RWPE1 (cell line): ENCODE measurements at places on chromosomes 11 and 22.

DNA sequence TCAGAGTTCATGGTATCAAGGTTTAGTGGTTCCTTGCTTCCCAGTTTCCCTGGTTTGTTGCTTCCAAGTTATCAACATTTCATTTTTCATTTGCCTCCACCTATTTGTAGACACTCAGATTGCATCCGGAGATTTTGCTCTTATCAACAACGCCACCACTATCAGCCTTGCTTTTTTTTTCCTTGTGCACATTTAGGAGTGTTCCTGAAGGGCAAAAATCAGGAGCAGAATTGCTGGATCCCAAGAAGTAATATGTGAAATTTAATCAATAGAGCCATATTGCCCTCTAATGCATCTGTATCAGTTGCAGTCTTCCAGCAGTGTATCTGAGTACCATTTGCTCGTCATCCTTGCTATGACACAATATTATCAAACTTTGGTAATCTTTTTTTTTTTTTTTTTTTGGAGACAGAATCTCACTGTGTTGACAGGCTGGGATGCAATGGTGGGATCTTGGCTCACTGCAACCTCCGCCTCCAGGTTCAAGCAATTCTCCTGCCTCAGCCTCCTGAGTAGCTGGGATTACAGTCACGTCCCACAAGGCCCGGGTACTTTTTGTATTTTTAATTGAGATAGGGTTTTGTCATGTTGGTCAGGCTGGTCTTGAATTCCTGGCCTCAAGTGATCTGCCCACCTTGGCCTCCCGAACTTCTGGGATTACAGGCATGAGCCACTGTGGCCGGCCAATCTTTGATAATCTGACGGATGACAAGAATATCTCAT is 42.1 kb upstream of the SEPTIN5 start:
- DNase-seq = no peak

DNA sequence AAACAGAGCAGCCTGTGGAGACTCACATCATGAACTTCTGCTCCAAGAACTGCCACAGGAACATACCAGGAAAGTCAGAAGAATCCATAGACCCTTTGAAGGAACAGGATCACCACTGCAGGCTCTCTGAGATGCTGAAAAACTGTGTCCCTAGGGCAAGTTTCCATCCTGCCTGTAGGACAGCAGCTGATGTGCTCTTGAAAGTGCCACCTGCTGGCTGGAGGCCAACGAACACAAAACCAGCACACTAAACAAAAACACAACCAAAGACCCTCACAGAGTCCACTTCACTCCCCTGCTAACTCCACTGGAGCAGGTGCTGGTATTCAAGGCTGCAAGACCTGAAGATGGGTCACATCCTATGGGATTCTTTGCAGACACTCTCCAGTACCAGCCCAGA is 12.0 kb upstream of the NXPE1 start:
- DNase-seq = no peak

DNA sequence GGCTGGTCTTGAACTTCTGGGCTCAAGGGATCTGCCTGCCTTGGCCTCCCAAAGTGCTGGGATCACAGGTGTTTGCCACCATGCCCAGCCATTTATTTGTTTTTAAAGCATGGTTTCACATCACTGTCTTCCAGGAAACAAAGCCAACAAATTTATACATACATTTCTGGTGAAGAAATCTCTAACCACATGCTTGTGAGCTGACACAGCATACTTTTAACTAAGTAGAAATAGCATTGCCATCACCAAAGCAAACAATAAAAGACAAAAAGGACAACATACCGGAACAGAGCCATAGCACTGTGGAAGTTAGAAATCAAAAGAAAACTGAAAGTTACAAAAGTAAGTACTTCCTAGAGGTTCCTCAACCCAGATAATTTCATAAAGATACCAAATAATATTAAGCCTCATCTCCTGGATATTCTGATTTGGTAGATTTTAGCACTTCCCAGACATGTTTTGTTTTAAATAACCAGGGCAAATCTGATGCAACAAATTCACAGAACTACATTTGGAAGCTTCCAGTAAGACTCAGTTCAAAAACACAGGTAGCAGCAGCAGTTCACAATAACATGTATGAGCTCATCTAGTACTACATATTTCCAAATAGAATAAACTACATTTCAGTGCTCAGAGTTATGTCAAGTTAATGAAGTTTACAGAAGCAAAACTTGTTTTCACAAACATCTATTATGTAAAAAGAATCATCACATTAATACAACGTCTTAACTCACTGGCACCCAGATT is 70.6 kb downstream of the RRAS2 start:
- DNase-seq = no peak

DNA sequence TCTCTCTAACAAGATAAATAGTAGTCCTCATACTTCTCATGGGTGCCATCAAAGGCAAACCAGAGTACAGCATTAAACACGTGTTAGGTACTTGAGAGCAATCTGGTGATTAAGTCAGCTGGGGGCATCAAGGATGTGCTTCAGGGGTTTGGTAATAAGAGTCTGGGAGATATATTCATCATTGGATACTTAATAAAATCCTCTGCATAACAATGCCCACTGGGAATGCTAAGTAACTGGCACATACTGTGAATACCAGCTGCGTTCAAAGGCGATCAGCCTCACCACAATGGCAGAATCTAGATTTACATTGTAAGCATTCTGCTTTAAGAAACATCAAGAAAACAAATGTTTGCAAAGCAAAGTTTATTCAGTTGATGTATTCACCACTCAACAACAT is 268.6 kb upstream of the PITPNB start:
- DNase-seq = no peak

DNA sequence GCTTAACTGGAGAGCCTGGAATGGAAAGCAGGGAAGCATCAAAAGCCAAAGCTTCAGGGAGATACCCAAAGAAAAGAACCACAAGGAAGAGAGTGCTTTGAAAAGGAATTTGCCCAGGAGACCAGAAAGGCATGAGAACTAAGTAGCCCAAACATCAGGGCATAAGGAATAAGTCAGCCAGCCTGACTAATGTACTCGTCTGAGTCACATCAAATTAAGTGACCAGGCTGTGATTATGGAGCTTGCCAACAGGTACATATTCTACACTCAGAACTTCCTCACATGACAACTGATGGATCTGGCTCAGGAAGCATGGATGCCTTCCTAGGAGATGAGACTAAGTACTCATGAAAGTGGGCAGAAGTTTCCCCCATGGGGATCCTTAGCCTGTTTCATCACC is 366.7 kb downstream of the BUD13 start:
- DNase-seq = no peak

GRCh38 chr22:22935056-22935545 is 47.5 kb downstream of the IGLL5 start:
- DNase-seq = no peak

DNA sequence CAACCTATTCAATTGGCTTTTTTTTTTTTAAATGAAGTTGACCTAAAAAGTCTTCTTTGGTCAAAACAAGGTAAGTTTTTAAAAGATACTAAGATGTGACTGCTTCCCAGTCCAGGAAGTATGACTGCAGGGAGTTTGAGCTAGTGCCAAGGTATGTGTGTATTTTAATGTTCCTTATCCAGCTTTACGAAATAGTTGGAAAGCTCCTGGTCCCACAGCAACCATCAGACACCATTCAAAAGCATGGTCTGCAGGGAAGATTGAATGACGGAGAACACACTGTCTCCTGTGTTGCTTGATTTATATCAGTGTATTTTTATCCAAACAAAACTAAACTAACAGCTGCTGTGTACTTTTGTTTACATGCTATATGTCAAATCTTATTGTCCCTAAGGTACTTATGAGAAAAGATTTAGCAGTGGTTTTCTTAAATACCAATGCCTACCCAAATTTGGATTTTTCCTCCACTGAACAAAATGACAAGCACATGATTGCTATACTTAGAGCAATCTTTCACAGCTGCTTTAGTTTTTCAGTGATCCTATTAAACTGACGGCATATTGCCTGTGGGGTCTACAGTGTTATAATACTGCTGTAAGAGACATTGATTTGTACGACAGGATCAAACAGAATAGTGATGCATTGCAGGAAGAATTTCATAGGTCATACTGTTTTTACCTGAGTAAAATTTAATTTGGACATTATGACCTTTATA is 122.9 kb downstream of the DCDC1 start:
- DNase-seq = no peak

- no peak for DNase-seq
These were observed 5.7 kb downstream of the HSD17B12 start for GRCh38 chr11:43686207-43686606.

GRCh38 chr11:44203270-44204043 is 106.5 kb downstream of the ALX4 start:
- no peak for DNase-seq
